ENCODE measurements at places on chromosomes 16 and 17.

GRCh38 chr16:6096931-6097670, 999.5 kb upstream of the EEF2KMT start:
- no peak for DNase-seq

GRCh38 chr16:24701521-24701951, 27.9 kb upstream of the TNRC6A start:
- no peak for DNase-seq

DNA sequence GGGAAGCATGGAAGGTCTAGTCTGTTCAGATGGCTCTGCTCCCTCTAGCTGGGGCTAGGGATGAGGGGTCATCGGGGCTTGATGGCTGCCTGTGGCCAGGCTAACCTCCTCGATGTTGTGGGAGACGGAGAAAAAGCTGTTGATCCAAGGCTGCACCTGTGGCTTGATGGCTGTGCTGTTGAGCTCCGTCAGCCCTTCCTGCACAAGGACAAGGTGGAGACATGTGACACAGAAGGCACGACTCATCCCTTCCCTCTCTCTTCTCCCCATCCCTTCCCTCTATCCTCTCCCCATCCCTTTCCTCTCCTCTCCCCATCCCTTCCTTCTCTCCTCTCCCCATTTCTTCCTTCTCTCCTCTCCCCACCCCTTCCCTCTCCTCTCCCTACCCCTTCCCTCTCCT, 28.2 kb downstream of the FCSK start:
- DNase-seq: no peak

GRCh38 chr17:61160789-61161445, 238.7 kb upstream of the TBX2 start:
- no peak for DNase-seq

- DNase-seq: no peak
Observed at GRCh38 chr16:85992779-85993178, 93.8 kb downstream of the IRF8 start.

- DNase-seq: no peak
Observed at GRCh38 chr16:50309156-50309526, 42.8 kb downstream of the ADCY7 start.

GRCh38 chr17:39486242-39486641, 25.0 kb downstream of the CDK12 start:
- no peak for DNase-seq

- DNase-seq: no peak
Observed at GRCh38 chr17:49996495-49997300, 1.7 kb upstream of the DLX3 start.

DNA sequence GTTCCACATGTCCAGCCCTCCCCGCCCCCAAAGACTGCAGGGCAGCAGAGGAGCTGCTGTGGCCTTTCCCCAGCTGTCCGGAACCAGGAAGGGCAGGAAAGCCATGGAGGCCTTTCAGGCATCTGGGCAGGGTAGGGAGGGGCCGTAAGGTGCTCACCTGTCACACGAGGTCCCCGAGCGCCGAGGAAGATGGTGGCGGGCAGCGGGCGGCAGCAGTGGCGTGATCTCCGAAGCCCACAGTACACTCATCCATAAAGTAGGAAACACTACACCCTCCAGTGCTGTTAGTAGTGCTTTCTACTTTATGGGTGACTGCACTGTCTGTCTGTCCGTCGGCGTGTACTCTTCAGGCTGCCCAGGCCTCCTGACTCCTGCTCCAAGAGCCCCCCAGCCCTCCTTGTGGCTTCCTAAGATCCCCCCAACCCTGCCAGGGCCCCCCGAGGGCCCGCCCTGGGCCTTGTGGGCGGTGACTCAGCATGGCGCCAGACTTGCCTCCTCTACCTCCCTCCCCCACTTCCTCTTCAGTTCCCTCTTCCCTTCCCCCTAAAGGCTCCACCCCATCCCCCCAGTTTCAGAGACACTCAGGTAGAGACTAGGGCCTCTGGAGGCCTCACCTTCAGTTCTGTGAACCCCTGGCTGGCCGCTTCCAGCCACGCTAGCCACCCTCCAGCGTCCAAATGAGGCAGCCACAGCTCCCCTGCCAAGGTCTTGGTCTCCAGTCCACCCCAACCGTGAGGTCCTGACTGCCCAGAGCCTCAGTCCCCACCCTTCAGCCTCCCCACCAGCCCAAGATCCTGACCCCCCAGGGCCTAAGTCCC, 2.6 kb upstream of the TSPOAP1 start:
- no peak for DNase-seq

DNA sequence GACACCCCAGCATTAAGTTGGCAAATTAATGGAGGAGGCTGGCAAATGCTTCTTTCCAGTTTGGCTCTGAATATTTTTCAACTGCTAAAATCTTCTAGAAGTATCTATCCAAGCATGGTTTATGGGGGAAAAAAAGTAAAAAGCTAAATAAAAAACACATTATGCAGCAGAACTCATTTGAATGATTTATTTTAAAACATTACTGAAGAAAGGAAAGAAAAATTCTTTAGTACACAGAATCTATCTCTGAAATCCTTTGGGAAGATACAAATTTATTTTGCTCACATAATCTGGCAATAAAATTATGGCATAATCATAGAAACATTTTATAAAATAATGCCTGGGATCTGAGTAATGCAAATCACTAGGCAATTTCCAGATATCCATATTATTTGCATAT, 328.1 kb upstream of the MON1B start:
- DNase-seq: no peak

- DNase-seq: no peak
Observed at GRCh38 chr16:74487634-74488495, 66.6 kb upstream of the CLEC18B start.

DNA sequence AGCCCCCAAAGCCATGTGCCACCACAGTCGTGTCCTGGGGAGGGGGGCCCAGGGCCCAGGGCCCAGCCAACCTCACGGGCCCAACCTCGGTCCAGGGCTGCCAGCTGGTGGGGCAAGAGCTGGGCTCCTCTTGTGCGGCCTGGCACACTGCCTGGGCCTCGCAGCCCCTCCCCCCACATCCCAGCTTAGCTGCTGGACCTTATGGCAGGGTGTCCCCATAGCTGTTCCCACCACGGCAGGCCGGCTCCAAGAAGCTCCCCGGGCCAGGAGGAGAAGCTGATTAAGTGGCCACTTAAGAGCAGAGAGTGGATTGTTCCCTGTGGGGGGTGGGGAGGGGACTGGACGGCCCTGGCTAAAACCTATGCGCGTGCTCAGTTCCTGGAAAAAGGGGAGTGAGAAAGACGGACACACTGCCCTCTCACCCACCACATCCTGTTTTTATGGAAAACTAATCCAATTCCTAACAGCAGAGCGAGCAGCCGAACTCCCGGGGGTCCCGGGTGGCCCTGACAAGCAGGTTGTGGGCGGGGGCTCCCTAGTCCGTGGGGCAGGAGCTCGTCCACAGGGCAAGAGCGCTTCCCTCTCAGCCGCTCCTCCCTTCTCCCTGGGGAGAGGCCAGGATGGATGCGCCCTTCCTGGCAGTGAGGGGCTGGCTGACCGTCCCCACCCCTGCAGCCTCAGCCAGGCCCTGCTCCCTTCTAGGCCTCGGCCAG, 16.8 kb downstream of the PIEZO1 start:
- no peak for DNase-seq

GRCh38 chr16:68526143-68526781, 12.8 kb upstream of the ZFP90 start:
- DNase-seq: no peak

DNA sequence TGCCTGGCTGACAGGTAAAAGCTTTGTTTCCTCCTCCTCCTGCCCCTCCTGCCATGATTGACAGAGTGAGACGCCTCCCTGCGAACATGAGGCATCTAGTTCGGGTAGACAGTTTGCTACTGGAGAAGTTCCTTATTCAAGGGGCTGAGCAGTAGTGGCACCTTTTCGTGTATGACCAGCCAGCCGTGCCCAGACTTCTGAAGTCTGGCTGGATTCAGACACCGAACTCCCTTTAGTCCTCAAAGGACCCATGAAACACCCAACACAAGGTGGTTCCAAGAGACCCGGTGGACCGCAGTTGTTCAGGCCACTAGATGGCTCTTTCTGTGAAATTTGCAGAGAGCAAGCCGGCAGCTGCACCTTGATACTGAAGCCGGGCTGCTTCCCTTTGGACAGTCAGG, 192.8 kb downstream of the XYLT1 start:
- no peak for DNase-seq

GRCh38 chr17:67258821-67259468, 13.9 kb upstream of the HELZ start:
- DNase-seq: no peak

DNA sequence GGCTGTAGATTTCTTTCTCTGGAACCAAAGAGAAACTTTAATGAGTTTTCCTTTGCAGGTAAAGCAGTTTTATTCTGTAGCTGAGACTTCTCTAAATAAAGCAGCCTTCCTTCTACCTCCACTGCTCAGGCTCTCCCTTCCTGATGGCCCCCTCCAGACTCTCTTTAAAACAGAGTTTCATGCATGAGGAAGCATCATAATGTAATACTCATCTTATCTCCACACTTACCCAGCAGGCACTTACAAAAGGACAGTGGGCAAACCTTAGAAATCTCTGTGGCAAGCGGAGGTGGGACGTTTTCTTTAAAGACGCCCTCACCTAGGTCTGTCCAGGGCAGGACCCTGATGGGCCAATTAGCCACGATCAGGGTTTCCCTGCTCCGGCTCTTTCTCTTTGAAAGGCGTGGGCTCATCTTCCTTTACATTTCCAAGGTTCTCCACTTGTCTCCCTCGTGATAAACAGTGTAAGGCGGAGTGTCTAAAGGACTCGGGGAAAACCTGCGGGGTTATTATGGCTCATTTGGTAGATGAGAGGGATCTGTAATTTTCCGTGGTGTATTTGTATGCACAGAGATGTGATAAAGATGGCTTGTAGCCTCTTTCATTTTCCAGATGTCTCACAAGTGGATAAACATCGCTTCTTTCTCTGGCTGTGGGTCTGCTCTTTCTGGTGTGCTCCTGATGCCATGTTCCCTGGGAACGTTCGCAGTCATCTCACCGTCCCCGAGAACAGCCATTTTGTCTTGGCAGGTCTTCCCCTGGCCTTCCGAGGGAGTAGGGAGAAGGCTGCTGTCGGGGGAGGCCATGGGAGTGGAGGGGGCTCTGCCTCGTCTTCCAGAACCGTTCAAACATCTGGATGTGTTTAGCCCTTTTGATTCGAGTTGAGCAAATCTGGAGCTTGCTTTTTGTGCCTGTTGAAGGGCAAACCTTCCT, 239.0 kb downstream of the CCDC182 start:
- no peak for DNase-seq

- DNase-seq: no peak
Observed at GRCh38 chr16:13448346-13448745, 471.6 kb upstream of the ERCC4 start.

DNA sequence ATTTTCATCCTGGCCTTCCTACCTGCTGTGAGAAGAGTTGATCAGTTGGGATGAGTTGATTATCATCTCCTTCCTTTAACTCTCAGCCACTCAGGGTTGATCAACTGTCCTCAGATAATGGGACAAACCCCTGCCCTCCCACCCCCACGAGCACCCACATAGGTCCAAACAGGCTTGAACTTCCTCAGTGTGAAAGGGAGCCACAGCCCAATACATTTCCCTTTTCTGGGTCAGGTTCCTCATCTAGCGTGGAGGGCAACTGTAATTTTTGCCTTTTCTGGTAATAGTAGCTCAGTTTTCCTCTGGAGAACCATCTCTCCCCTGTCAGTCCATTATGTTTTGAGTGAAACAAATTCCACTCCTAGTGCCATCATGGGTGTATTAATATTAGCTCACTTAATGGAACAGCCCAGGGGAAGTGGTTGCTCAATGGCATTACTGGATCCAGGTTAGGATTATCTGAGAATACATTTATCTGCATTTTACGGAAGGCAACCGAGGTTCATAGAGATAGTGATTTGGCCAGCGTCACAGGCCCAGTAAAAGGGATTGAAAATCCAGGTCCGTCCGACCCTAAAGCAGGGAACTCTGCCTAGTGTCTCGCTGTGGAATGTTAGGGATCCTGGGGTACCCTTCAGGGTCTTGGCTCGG, 476 bp upstream of the LPCAT2 start:
- no peak for DNase-seq

DNA sequence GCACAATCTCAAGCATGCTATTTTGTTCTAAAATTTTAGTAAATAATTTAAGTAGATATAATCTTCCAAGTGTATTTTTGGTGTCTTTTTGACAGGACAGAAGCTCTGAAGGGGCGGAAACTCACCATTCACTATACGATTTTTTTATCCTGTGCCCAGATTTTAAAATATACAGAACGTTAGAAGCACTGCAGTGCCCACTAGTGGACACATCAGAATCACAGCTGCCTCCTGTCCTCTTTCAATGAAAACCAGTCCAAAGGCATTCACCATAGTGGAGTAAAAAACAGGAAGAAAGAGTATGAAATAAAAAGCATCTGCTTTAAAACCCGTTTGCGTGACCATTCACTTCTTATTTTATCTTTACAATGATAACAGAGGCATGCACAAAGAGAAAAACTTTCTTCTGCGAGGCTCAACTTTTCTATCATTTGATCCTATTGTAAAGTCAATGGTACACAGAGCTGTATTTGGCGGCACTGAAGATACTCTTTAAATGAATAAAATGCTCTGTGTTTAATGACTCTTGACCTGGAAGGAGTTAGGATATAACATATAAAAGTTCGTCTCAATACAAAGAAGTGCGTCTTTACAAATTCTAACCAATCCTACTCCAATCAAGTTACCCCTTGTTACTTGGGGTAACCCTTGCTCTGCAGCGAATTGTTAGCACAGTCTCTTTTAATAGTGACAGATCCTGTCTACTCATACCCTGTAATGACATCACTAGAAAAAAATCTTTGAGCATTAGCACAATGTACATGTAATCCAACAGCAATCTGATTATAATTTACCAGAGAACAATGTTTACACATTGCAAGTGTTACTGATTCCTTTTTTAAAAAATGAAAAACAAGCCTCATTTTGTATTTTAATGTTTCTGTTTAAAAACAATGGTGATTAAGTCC, 339.8 kb upstream of the PSMD7 start:
- no peak for DNase-seq

GRCh38 chr17:58539698-58540097, 25.3 kb upstream of the MTMR4 start:
- no peak for DNase-seq

DNA sequence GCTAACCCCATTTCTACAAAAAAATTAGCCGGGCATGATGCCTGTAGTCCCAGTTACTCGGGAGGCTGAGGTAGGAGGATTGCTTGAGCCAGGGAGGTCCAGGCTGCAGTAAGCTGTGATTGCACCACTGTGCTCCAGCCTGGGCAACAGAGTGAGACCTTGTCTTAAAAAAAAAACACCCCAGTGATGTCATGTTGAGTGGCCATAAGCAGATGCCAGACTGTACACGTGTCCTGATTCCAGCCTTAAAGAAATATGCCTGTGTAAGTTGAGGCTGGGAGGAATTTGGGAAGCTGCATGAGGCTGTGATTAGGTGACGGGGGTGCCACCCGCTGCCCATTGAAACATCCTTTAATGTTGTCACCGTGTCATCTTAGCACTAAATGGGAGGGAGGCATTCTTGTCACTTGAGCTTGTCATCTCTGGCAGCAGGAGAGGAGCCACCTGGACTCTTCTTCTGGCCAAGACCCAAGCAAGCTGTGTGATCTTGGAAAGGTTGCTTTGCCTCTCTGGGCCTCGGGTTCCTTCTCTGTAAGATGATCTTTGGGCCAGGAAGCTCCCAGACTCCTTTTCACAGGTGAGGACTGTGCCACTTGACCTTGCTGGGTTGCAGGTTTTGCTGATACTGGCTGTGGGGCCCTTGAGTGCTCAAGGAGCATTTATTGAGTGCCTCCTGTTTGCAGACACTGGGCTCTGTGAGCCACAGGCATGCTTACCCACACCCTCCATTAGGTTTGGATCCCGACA, 98.3 kb upstream of the CIBAR2 start:
- DNase-seq: no peak

- DNase-seq: no peak
Observed at GRCh38 chr16:24309258-24310142, 53.4 kb downstream of the CACNG3 start.

Data from cortex of kidney (tissue), 1 donor.